ENCODE measurements at places on chromosomes 13 and 19.

- DNase-seq: no peak
- no peak overlapping the region for H3K4me3 ChIP-seq
- H3K27me3 ChIP-seq: no peaks in the 10 kb centered on the region
- H3K4me1 ChIP-seq: no peaks in the 10 kb centered on the region
- H3K27ac ChIP-seq: no peak overlapping the region
- H3K36me3 ChIP-seq: no peaks in the 10 kb centered on the region
Observed at GRCh38 chr13:103062079-103062478, 4.1 kb downstream of the SLC10A2 start.

- H3K4me1 ChIP-seq: no peaks in the 10 kb centered on the region
- H3K4me3 ChIP-seq: no peak overlapping the region
- no peaks in the 10 kb centered on the region for H3K36me3 ChIP-seq
- no peaks in the 10 kb centered on the region for H3K27me3 ChIP-seq
Observed at GRCh38 chr13:94218951-94219350, 260.5 kb downstream of the DCT start.

GRCh38 chr19:4464815-4465581, 7.1 kb upstream of the HDGFL2 start:
- H3K4me1 ChIP-seq: no peaks in the 10 kb centered on the region
- H3K36me3 ChIP-seq: no peaks in the 10 kb centered on the region
- no peak overlapping the region for H3K27ac ChIP-seq
- no peak for DNase-seq

- H3K4me1 ChIP-seq: peaks cover under 1% of the 10 kb centered on the region
- no peak overlapping the region for H3K27ac ChIP-seq
- H3K27me3 ChIP-seq: no peaks in the 10 kb centered on the region
- H3K4me3 ChIP-seq: no peak overlapping the region
Observed at GRCh38 chr19:5652261-5652660, 28.1 kb downstream of the MICOS13 start.

DNA sequence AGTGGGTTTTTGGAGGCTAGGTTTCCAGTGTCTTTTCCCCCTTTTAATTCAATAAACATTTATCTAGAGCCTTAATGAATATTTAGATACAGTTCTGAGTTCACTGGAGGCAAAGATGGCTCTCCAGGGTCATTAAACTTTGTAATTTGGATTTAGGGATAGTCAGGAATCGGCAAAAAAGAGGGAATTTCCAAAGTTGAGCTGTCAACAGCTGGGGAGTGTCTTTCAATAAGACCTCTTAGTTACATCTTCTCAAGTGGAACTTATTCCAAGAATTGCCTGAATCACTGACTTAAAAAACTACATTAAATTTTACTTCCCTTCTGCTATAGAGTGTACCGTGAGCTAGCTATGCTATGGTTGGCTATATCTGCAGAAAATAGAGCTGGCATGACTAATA, 2.0 kb downstream of the LRCH1 start:
- H3K27me3 ChIP-seq: no peaks in the 10 kb centered on the region
- H3K36me3 ChIP-seq: no peaks in the 10 kb centered on the region
- peak overlapping the region; percentile 96 for H3K27ac ChIP-seq
- H3K4me1 ChIP-seq: peaks cover 39% of the 10 kb centered on the region
- peak overlapping the region; percentile 96 for H3K4me3 ChIP-seq

- DNase-seq: no peak
- no peak overlapping the region for H3K4me3 ChIP-seq
- H3K27ac ChIP-seq: no peak overlapping the region
- H3K27me3 ChIP-seq: no peaks in the 10 kb centered on the region
- H3K4me1 ChIP-seq: no peaks in the 10 kb centered on the region
Observed at GRCh38 chr13:64099994-64100393, 2684.3 kb upstream of the PCDH20 start.

GRCh38 chr13:94947965-94948371, 235.6 kb upstream of the SOX21 start:
- H3K4me3 ChIP-seq: no peak overlapping the region
- H3K27ac ChIP-seq: no peak overlapping the region
- H3K27me3 ChIP-seq: peaks cover 7% of the 10 kb centered on the region

GRCh38 chr13:110520431-110521295, 40.9 kb downstream of the RAB20 start:
- H3K27ac ChIP-seq: no peak overlapping the region
- no peak for DNase-seq
- peaks cover 3% of the 10 kb centered on the region for H3K36me3 ChIP-seq

DNA sequence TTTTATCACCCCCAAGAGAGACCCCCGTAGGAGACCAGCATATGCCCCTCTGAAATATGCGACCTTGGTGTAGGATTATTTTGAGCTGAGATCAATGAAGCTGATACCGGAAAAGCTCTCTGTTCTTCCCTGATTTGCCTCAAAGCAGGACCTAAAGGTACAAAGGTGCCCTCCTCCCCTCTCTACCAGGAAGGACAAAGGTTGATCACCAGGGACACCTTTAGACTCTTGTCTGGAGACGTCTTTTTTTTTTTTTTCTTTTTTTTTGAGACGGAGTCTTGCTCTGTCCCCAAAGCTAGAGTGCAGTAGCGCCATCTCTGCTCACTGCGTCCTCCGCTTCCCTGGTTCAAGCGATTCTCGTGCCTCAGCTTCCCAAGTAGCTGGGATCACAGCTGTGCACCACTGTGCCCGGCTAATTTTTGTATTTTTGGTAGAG, 792 bp upstream of the PEX11G start:
- DNase-seq: no peak
- peak overlapping the region; percentile 71 for H3K4me3 ChIP-seq
- H3K27me3 ChIP-seq: peaks cover 2% of the 10 kb centered on the region
- H3K4me1 ChIP-seq: no peaks in the 10 kb centered on the region

DNA sequence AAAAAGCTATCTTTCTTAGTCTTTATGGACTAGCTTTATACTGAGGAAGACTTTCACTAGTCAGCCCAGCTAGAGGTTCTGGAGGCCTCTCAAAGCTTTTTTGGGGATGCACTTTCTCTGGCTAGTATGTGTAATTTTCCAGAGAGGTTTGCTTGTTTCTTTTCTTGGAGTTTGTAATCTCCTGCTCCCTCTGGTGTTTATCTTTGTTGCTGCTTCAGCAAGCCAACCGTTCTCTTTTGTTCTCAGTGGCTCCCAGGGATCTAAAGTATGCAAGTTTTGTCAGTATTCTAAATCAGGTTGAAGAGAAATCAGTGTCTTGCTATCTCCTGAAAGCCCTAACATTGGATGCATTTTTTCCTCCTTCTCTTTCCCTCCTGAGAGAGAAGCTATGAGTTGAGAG, 121.1 kb upstream of the MYO16 start:
- H3K27me3 ChIP-seq: no peaks in the 10 kb centered on the region
- no peak overlapping the region for H3K4me3 ChIP-seq
- DNase-seq: no peak
- H3K27ac ChIP-seq: no peak overlapping the region
- H3K36me3 ChIP-seq: no peaks in the 10 kb centered on the region

DNA sequence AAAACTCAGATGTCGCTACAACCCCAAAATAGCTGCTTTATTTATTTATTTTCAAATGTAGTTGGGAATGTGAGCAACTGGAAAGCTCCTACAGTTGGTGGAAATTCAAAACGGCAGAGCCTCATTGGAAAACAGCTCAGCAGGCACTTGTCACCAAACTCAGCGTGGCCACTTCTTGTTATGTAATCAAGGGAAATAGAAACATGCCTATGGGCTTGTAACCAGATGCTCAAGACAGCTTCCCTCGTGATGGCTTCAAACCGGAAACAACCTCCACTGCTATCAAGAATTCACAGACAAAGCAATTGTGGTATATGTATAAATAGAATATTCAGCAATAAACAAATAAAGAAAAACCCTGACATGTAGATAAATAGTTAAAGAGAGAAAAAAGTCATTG, 627.8 kb upstream of the SLC10A2 start:
- no peaks in the 10 kb centered on the region for H3K27me3 ChIP-seq
- H3K4me3 ChIP-seq: no peak overlapping the region
- no peak for DNase-seq
- no peaks in the 10 kb centered on the region for H3K4me1 ChIP-seq

GRCh38 chr13:23871616-23872220, 17.5 kb downstream of the MIPEP start:
- H3K4me1 ChIP-seq: peaks cover 4% of the 10 kb centered on the region
- H3K27ac ChIP-seq: no peak overlapping the region
- no peak for DNase-seq
- H3K27me3 ChIP-seq: no peaks in the 10 kb centered on the region
- peaks cover 10% of the 10 kb centered on the region for H3K36me3 ChIP-seq

GRCh38 chr13:74136084-74136658, 2.0 kb upstream of the KLF12 start:
- no peak overlapping the region for H3K27ac ChIP-seq
- no peaks in the 10 kb centered on the region for H3K36me3 ChIP-seq
- H3K4me3 ChIP-seq: no peak overlapping the region
- H3K27me3 ChIP-seq: no peaks in the 10 kb centered on the region
- H3K4me1 ChIP-seq: peaks cover 9% of the 10 kb centered on the region

GRCh38 chr19:44003461-44004009, 778 bp downstream of the ZNF230 start:
- H3K27me3 ChIP-seq: no peaks in the 10 kb centered on the region
- peaks cover 31% of the 10 kb centered on the region for H3K36me3 ChIP-seq

DNA sequence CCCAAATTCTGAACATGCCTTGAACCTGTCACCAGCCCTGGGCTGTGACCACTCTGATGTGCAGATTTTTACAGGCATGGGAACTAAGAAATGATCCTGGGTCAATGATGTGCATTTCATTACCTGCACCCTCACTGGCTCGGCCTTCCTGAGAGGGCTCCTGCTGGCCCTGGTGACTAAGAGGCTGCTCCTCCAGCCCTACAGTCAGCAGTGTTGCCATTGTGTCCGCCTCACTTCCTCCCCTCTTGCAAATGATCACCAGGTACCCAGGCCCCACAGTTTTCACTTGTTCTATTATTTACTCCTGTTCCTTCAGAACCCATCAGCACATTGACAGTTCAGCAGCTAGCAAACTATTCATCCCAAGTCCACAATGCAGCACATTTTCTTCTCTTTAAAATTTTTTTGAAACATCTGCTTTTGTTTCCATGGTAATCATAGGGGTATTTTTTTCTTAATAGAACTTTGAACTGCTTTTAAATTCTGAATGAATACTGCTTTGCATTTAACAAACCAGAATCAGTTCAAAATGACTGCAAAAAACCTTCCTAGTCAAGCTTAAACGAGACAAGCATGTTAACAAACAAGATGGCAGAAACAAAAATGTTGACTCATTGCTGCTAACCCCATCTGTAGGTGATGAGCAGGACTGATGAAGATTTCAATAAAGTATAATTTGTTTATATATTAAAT, 29.3 kb downstream of the STARD13 start:
- DNase-seq: no peak
- H3K4me1 ChIP-seq: no peaks in the 10 kb centered on the region
- no peak overlapping the region for H3K27ac ChIP-seq
